ENCODE measurements at places on chromosomes 1 and 21. TPM values are rescaled to one million over a fixed set of nuclear protein-coding genes. Genes with fewer than 3 reads are reported as not detected.

- DNase-seq = no peak
These were observed 2.2 kb upstream of the KCNA3 start for GRCh38 chr1:110676970-110677369.

DNA sequence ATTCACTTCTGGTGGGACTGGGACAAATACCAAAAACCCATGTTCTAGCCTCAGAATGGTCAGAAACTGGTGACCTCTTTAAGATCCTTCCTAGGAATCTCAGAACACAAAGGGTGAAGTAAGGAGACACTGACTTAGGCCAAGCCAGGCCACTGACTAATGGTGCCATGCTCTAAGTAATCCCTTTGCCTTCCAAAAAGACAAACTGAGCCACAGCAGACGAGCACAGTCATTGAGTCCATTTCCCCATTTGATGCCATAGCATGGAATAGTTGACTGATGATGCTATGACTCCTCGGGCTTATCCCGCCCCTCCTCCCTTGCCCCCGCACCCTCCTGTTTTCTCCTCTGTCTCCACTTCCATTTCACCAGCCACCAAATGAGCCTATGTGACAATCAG, 145.8 kb upstream of the ZNF648 start:
- DNase-seq = no peak

DNA sequence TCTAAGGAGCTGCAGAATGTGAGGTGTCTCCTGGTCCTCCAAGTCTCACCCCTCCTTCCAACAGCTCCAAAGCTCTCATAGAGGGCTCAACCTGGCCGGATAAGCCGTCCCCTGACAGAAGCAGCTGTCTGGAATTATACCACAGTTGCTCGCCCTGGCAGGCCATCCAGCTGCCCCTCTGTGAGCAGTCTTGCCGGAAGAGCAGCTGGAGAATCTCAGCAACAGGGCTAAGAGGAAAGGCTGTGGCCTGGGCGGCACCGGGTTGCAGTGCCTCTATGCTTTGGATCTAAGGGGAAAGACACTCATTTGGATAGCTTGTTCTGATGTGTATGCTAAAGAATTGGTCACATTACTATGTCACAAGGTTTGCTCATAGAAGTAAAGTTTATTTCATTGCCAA, 12.4 kb downstream of the TMCC2 start:
- no peak for DNase-seq

DNA sequence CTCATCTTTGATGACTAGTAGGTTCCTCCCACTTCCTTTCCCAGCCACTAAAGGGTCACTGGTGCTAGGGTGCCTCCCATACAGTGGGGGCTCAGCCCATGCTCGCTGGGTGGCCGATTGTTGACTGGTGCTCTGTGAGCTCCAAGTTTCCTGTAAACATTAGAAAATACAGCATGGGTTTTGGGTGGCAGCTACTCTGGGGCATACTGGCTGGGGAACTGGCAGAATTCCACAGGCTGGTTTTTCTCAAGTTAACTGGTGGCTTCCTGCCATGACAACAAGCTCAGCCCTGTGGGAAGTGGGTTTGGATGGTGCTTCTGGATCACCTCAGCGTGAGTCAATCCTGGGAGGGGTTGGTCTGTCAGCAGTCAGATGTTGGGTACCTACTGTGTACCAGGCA, 28.7 kb upstream of the CRNN start:
- no peak for DNase-seq

DNA sequence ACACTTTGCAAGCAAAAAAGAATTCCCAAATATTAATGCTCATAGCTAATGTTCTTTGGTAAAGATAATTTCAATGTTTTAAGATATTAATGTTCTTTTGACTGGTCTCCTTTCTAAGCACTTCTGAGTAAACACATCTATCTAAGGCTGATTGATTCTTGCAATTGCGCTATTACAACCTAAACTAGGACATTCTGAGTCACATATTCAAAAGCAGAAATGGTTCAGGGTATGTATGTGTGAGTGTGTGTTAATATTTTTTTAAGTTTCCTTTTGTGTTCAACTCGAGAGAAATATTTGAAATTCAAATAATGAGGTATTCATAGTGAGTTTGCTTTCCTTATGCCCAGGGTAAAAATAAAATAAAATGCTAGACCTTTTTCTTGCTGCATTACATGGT, 203.6 kb upstream of the GRIK3 start:
- no peak for DNase-seq

DNA sequence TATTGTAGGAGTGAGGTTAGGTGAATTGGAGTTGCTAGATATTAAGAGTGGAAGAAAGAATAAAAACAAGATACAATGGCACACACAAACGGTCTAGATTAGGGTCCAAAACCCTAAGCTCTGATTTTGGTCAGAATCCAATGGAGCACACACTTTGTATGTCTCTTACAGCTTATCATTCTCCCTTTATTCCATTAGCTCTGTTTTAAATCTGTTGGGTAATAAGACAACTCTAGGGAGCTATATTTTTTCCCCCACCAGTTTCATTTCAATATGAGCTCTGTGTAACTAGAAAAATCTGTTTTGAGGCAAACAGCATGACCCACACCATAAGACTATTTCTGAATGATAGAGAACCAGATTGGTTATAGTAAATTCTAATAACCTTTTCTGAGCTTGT, 465.6 kb downstream of the ADGRL2 start:
- no peak for DNase-seq

DNA sequence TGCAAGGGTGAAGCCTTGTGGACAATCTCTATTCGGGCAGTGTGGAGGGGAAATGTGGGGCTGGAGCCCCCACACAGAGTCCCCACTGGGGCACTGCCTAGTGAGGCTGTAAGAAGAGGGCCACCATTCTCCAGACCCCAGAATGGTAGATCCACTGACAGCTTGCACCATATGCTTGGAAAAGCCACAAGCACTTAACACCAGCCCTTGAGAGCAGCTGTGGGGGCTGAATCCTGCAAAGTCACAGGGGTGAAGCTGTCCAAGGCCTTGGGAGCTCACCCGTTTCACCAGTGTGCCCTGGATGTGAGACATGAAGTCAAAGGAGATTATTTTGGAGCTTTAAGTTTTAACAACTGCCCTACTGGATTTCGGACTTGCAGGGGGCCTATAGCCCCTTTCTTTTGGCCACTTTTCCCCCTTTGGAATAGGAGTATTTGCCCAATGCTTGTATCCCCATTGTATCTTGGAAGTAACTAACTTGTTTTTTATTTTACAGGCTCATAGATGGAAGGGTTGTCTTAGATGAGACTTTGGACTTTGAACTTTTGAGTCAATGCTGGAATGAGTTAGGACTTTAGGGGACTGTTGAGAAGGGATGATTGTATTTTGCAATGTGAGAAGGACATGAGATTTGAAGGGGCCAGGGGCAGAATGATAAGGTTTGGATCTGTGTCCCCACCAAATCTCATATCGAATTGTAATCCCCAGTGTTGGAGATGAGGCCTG, 16.3 kb upstream of the COL6A1 start:
- no peak for DNase-seq

DNA sequence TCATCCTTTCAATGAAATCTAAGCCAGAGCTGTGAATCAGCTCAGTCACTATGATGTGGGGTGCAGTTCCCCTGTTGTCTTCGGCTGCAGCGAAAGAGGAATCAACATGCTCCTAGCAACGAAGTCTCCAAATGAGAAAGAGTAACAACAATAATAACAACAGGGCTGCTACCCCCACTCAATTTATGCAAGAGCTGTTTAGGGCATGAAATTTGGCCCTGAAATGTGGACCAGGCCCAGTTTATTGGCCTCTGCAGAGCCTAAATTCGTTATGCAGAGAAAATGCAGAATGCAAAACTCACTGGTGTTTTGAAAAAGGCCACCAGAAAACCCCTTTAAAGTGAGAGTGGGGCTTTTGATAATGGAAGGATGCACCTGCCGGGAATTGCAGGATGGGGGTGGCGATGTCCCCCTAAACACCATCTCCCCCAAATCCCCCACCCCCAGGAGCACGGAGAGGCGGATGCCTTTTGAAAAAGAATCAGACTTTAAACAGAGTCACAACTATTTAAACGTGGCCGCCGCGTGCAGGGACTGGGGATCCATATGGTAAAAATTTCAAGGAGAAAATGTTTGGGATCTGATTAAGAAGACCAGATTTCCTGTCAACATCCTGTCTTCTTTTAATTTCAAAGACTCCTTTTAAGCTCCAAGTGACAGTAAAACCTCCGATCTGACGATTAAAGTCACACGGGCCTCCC, 1.9 kb downstream of the RUNX3 start:
- no peak for DNase-seq

GRCh38 chr1:194081444-194081843, 895.0 kb upstream of the B3GALT2 start:
- DNase-seq = no peak

DNA sequence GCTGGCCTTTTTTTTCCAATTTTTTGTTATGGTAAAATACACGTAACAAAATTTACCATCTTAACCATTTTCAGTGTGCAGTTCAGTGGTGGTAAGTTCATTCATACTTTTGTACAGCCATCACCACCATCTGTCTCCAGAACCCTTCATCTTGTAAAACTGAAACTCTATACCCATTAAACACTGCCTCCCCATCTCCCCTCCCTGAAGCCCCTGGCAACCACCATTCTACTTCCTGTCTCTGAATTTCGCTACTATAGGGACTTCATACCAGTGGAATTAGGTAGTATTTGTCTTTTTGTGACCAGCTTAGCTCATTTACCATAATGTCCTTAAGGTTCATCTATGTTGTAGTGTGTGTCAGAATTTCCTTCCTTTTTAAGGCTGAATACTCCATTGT, 8.7 kb downstream of the PKNOX1 start:
- no peak for DNase-seq

GRCh38 chr1:78045563-78045925, 222 bp upstream of the GIPC2 start:
- no peak for DNase-seq

GRCh38 chr1:8408151-8408839, 90.4 kb downstream of the SLC45A1 start:
- DNase-seq = peak; percentile 87

GRCh38 chr1:47942240-47942629, 55.0 kb downstream of the TRABD2B start:
- no peak for DNase-seq

GRCh38 chr1:230495891-230496385, 69.8 kb upstream of the PGBD5 start:
- no peak for DNase-seq

DNA sequence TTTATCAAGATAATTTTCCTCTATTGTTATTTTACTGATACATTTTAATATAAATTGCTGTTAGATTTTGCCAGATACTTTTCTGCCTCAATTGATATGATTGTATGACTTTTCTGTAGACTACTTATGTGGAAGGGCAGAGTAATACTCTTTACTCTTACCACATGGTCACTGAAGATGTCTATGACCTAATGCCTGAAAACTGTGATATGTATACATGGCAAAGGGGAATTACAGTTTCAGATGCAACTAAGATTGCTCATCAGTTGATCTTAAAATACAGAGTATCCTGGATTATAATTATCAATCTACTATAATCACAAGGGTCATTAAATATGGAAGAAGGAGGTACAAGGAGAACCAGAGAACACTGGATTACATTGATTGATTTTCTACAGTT, 1528.0 kb downstream of the BRINP3 start:
- DNase-seq = no peak

GRCh38 chr1:193539731-193540459, 353.5 kb upstream of the B3GALT2 start:
- no peak for DNase-seq

GRCh38 chr1:47663286-47663685, 225.4 kb downstream of the FOXD2 start:
- DNase-seq = no peak

DNA sequence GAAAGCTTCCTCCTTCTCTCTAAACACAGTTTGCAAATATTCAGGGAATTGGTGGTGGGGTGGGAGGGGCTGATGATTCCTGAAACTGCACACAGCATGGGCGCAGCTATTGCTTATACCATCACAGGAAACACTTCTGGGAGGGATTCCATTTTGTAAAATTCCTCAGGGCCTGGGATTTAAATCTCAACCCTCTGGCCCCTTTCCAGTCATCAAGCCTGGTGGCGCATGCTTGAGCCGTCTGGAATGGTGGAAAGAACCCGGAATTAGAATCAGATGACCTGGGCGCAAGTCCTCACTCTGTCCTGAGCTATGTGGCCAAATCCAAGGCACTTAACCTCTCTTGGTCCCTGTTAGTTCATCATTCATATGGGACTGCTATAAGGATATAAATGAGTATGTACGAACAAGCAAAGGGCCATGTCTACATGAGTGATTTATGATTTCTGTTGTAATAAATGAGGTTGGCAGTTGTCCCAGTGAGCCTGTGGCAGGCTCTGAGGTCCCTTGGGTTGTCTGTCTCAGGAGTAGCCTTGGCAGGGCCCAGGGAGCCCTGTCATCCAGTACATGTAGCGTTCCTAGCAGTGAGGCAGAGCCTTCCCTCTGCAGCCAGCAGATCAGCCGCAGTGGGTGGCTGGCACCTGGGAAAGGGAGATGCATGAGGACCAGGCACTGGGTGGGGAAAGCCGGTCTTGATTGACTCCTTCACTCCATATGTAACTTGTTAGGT, 72.0 kb downstream of the MAN1C1 start:
- no peak for DNase-seq

- DNase-seq = no peak
These were observed 136.2 kb upstream of the ZBTB40 start for GRCh38 chr1:22315315-22316078.

DNA sequence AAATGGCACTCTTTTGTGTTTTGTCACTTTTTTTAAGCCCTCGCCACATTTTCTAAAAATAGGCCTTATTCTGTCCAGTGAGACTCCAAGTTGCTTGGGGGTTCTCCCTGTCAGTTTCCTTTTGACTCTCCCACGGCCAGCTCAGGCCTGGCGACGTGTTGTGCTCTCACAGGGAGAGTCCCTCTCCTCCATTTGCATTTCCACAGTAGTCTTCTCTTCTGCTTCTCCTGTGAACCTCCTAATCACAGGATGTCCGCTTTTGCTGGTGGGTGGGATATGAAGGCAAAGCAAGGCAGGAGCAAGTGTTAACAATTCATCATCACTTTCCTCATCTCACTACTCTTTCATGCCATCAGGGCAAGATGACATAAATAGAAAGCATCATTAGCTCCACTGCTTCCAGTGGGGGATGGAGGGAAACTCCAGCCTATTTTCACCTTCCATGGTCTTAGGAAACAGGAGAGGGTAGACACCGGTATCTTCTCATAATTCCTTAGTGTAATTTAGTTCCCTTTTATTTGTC, 99.8 kb downstream of the INTS7 start:
- DNase-seq = no peak

DNA sequence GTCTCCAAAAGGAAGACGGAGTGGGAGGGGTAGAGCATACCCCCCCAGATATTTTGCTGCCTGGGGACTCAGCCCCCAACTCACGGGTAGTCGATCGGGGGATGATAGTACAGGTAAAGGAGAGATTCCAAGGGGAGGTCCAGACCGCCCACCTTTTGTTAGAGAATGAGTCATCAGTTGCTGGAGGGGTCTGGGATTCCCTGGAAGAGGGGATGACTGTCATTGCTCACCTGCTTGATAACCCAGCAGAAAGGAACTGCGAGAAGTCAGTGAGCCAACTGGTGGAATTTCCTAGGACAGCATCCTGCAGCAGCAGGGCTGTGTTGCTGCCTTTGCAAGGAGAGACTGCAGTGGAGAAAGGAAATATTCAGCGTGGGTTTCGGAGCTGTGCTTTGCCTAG, 64.4 kb downstream of the MACF1 start:
- no peak for DNase-seq

FBXO2 gene
- total RNA-seq = 1.5 TPM

VWA1 gene
- 40.5 TPM for total RNA-seq

ZNF593OS gene
- total RNA-seq = not detected

GPR89B gene
- total RNA-seq = 7.8 TPM

MCOLN3 gene
- total RNA-seq = 0.21 TPM

TAF12 gene
- total RNA-seq = 19.3 TPM

Measured in heart right ventricle (tissue), 16 donors.